Activated T-helper 1 cell treated with anti-CD3 and anti-CD28 coated beads, Interleukin-12 subunit alpha, Interleukin-12 subunit beta, Interleukin-2, Interleukin-4 antibody, amounts not matched to agents 30 ng/mL and 10 ng/mL and 1 ng/mL, durations not matched to agents 14 hours and 24 hours and 36 hours (primary cell): ENCODE measurements at places on chromosomes 5 and 9. TPM values are rescaled to one million over a fixed set of nuclear protein-coding genes. Genes with fewer than 3 reads are reported as not detected.

The NFIB gene
- total RNA-seq, result not detected in 2 replicates

The TMEM250 gene
- total RNA-seq, result 50.1 and 51.5 TPM in 2 replicates

DNA sequence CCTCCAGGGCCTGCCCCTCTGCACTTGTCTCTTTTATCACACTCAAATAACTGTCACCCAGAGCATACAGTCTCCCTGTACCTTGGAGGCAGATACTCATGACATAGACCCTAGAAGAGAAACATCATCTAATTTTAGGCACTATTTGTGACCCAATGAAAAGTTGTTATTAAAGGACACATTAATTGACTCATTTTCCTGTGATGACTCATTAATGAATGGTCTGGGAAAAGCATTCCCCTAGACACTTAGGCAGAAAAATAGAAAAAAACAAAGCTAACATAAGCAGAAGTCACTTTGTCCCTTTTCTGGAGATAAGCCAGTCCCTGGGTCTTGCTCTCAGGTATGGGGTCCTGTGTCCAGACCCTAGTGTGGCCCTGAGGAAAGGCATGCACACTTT lies 15.0 kb downstream of the TRPC7 start:
- no peaks in the 10 kb centered on the region for H3K36me3 ChIP-seq
- H3K27me3 ChIP-seq, result no peaks in the 10 kb centered on the region
- H3K4me1 ChIP-seq, result no peaks in the 10 kb centered on the region

GRCh38 chr5:96671441-96671840 lies 9.3 kb downstream of the CAST start:
- H3K4me3 ChIP-seq, result no peak overlapping the region
- H3K36me3 ChIP-seq, result peaks cover 18% of the 10 kb centered on the region
- no peak overlapping the region for H3K27ac ChIP-seq
- no peaks in the 10 kb centered on the region for H3K27me3 ChIP-seq
- no peak for DNase-seq
- H3K4me1 ChIP-seq, result peaks cover 7% of the 10 kb centered on the region

The GABRA6 gene
- total RNA-seq, result not detected in 2 replicates

DNA sequence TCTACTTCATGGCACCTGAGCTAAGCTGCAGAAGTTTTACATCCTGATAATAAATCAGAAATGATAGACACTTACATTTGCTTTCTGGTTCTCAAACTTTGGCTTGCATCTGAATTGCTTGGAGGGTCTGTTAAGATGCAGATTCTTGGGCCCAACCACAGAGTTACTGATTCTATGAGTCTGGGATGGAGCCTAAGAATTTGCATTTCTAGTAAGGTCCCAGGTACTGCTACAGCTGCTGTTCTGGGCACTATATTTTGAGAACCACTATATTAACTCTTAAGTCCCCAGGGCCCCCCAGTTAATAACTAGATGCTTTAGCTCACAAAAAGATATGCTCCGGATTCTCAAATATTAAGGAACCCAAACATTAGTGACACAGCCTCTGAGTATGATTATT lies 69.8 kb upstream of the DAB2 start:
- no peak for DNase-seq
- H3K4me1 ChIP-seq, result no peaks in the 10 kb centered on the region
- H3K27ac ChIP-seq, result no peak overlapping the region
- H3K27me3 ChIP-seq, result peaks cover 2% of the 10 kb centered on the region

- H3K27ac ChIP-seq, result peak overlapping the region; percentile 15
- no peaks in the 10 kb centered on the region for H3K36me3 ChIP-seq
- no peak for DNase-seq
- peaks cover 31% of the 10 kb centered on the region for H3K4me1 ChIP-seq
- H3K27me3 ChIP-seq, result peaks cover 6% of the 10 kb centered on the region
Observed at GRCh38 chr5:172412724-172413286, 41.5 kb downstream of the SH3PXD2B start.

- H3K4me1 ChIP-seq, result no peaks in the 10 kb centered on the region
- H3K27me3 ChIP-seq, result peaks cover 5% of the 10 kb centered on the region
- peak; percentile 15 for DNase-seq
- no peak overlapping the region for H3K4me3 ChIP-seq
Observed at GRCh38 chr5:170183816-170184687, 48.7 kb upstream of the C5orf58 start.

The INSL4 gene
- total RNA-seq, result 0.10 TPM in 1 of 2 replicates, not detected in the other

GRCh38 chr5:178651046-178651810 lies 24.4 kb upstream of the CLK4 start:
- H3K27me3 ChIP-seq, result no peaks in the 10 kb centered on the region

The ZNF484 gene
- 7.2 and 8.1 TPM in 2 replicates for total RNA-seq

DNA sequence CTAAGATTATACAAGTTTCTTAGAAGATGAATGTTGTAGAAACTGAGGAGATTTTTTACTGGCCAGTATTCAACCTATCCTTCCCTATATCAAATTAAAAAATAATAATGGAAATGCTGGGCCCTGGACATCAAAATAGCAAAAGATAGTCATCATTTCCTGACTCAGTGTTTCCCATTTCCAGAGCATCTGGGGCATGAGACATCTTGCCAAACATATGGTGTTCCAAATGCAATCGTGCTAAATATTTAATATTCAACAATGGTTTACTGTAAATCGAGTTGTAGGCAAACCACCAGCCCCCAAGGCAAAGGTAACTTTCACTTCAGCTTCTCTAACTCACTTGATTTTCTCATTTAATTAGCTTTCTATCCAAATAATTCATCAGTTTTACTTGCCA lies 152.9 kb downstream of the FRMD3 start:
- DNase-seq, result no peak
- no peaks in the 10 kb centered on the region for H3K27me3 ChIP-seq
- no peaks in the 10 kb centered on the region for H3K36me3 ChIP-seq

The MYMK gene
- not detected in 2 replicates for total RNA-seq

- no peaks in the 10 kb centered on the region for H3K27me3 ChIP-seq
- H3K27ac ChIP-seq, result no peak overlapping the region
- H3K4me3 ChIP-seq, result no peak overlapping the region
- H3K4me1 ChIP-seq, result no peaks in the 10 kb centered on the region
Observed at GRCh38 chr9:87671478-87671877, 54.4 kb upstream of the CTSL start.

GRCh38 chr9:89602978-89603766 lies 1.6 kb upstream of the GADD45G start:
- H3K4me1 ChIP-seq, result peaks cover 32% of the 10 kb centered on the region
- peak; percentile 85 for DNase-seq
- H3K36me3 ChIP-seq, result peaks cover 26% of the 10 kb centered on the region
- peak overlapping the region; percentile 92 for H3K4me3 ChIP-seq

GRCh38 chr5:95822542-95823181 lies at the start of gene GLRX:
GLRX (minus strand) TSS chr5:95822726; CDS start chr5:95822662, 64 bp downstream.
- DNase-seq, result peak; percentile 55
- H3K27me3 ChIP-seq, result no peaks in the 10 kb centered on the region
- H3K27ac ChIP-seq, result peak within 1 kb of the TSS; percentile 91
- peak within 1 kb of the TSS; percentile 91 for H3K4me3 ChIP-seq
- H3K36me3 ChIP-seq, result peaks cover 2% of the 10 kb centered on the region

GRCh38 chr5:87408204-87408603 lies 4.5 kb downstream of the CCNH start:
- H3K36me3 ChIP-seq, result peaks cover 56% of the 10 kb centered on the region
- peaks cover 69% of the 10 kb centered on the region for H3K4me1 ChIP-seq
- DNase-seq, result no peak
- H3K27me3 ChIP-seq, result no peaks in the 10 kb centered on the region

The ANKRD34B gene
- total RNA-seq, result not detected in 2 replicates

GRCh38 chr5:150144879-150145278 lies 10.8 kb downstream of the PDGFRB start:
- H3K4me3 ChIP-seq, result no peak overlapping the region
- peak overlapping the region; percentile 57 for H3K27ac ChIP-seq
- peaks cover 35% of the 10 kb centered on the region for H3K4me1 ChIP-seq
- DNase-seq, result no peak

- no peaks in the 10 kb centered on the region for H3K36me3 ChIP-seq
- DNase-seq, result no peak
- peaks cover 28% of the 10 kb centered on the region for H3K4me1 ChIP-seq
- H3K27me3 ChIP-seq, result no peaks in the 10 kb centered on the region
- peak overlapping the region; percentile 80 for H3K27ac ChIP-seq
Observed at GRCh38 chr9:129027685-129028191, 393 bp downstream of the SH3GLB2 start.

The SNCAIP gene
- total RNA-seq, result not detected in 2 replicates

DNA sequence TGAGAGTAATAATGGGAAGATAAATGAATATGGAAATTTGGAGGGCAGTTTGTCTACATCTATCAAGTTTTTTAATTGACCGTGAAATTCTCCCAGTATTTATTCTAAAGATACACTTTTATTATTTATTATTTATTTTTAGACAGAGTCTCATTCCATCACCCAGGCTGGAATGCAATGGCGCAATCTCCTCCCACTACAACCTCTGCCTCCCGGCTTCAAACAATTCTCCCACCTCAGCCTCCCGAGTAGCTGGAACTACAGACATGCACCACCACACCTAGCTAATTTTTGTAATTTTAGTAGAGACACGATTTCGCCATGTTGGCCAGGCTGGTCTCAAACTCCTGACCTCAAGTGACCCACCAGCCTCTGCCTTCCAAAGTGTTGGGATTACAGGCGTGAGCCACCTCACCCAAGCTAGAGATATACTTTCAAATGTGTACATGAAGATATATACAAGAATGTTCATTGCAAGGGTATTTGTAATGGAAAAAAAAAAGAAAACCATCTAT lies 97.7 kb upstream of the SLC12A2 start:
- H3K4me1 ChIP-seq, result no peaks in the 10 kb centered on the region
- H3K27ac ChIP-seq, result no peak overlapping the region
- no peaks in the 10 kb centered on the region for H3K36me3 ChIP-seq
- H3K27me3 ChIP-seq, result peaks cover 2% of the 10 kb centered on the region
- DNase-seq, result no peak
- no peak overlapping the region for H3K4me3 ChIP-seq

GRCh38 chr9:88258601-88259000 lies 120.3 kb upstream of the SPATA31C2 start:
- H3K27me3 ChIP-seq, result peaks cover 21% of the 10 kb centered on the region
- no peak overlapping the region for H3K4me3 ChIP-seq

The FOXD4L4 gene
- total RNA-seq, result 0.10 and 0.23 TPM in 2 replicates

DNA sequence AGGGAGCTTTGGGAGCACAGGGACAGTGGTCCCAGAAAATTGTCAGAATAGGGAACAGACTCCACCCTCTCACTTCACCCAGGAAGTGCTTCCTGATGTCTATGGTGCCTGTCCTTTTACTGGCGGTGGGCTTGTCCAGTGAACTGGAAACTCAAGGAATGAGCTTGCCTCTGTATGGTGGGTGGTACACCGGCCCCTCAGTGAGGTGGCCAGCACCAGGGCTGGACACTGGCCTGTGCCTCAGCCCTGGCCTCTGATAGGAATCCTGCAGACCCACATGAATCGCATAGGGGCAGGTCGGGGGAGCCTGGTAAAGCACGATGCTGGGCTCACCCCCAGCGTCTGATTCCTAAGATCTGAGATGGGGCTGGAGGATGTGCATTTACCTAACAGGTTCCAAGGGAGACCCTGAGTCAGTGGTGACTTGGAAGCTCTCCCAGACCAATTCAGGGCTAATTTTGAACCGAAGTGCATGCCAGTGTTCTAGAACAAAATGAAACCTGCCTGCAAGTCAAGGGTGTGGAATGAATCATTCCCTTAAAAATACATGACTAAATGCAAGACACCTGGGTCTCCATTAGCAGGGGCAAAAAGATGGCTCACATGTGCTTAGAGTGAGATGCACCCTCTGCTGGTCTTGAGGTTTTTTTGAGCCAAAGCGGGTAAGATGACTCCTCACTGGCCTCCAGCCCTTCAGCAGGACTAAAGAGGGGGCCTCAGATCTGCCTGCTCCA lies 178.3 kb downstream of the HSPA4 start:
- DNase-seq, result no peak
- no peaks in the 10 kb centered on the region for H3K36me3 ChIP-seq
- peaks cover 4% of the 10 kb centered on the region for H3K27me3 ChIP-seq
- no peak overlapping the region for H3K27ac ChIP-seq

DNA sequence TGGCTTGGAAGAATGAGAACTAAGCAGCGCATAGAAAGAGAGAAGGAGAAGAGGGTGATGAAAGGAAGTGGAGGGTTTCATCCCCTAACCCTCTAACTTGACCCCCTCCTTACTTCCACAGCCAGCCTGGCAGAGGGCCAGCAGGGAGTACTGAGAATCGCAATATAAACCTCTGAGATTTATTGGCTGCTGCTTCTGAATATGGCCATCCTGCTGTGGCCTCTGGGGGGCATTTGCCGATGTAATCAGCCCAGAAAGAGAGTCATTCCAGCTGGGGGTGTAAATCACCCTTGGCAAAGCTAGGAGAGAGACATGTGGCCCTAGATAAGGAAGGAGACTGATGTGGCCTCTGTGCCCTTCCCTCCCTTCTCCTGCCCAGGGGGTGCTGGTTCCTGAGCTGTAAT lies 960 bp upstream of the GFRA3 start:
- H3K27ac ChIP-seq, result no peak overlapping the region
- peaks cover 29% of the 10 kb centered on the region for H3K27me3 ChIP-seq

- H3K27ac ChIP-seq, result no peak overlapping the region
- no peaks in the 10 kb centered on the region for H3K4me1 ChIP-seq
- no peaks in the 10 kb centered on the region for H3K27me3 ChIP-seq
- no peaks in the 10 kb centered on the region for H3K36me3 ChIP-seq
Observed at GRCh38 chr5:178777520-178777919, 47.1 kb upstream of the ZNF354A start.

- peaks cover 67% of the 10 kb centered on the region for H3K4me1 ChIP-seq
- peaks cover 42% of the 10 kb centered on the region for H3K36me3 ChIP-seq
- DNase-seq, result no peak
- H3K27me3 ChIP-seq, result no peaks in the 10 kb centered on the region
- no peak overlapping the region for H3K4me3 ChIP-seq
Observed at GRCh38 chr5:39151745-39152144, 67.6 kb downstream of the FYB1 start.

The AGXT2 gene
- total RNA-seq, result not detected in 2 replicates

DNA sequence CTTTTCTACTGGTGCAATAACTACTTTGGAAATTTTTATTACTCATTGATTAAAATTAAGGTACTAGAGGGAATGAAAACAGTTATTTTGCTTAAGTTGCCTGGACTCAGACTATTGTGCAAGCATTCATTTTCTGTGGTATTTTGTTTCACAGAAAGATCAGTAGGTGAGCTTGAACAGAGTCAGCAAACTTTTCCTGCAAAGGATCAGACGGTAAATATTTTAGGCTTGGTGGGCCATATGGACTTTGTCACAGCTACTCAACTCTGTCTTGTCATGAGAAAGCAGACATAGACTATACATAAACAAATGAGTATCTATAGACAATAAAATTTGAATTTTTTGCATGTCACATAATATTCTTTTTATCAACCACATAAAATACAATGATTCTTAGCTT lies 1036.4 kb downstream of the NR2F1-AS1 start:
- H3K4me3 ChIP-seq, result no peak overlapping the region
- H3K27ac ChIP-seq, result no peak overlapping the region
- no peaks in the 10 kb centered on the region for H3K4me1 ChIP-seq
- H3K36me3 ChIP-seq, result no peaks in the 10 kb centered on the region
